ENCODE measurements at places on chromosomes 7 and 10. TPM values are rescaled to one million over a fixed set of nuclear protein-coding genes. Genes with fewer than 3 reads are reported as not detected.

GRCh38 chr7:83547526-83547925, 101.4 kb downstream of the SEMA3E start:
- no peak for DNase-seq

- DNase-seq = no peak
Measured at GRCh38 chr10:50410066-50410811, 158.9 kb upstream of the ASAH2 start.

- DNase-seq = no peak
Measured at GRCh38 chr10:32943395-32943794, 14.6 kb downstream of the ITGB1 start.

The OR2A1 gene
- total RNA-seq = 0.16 TPM

DNA sequence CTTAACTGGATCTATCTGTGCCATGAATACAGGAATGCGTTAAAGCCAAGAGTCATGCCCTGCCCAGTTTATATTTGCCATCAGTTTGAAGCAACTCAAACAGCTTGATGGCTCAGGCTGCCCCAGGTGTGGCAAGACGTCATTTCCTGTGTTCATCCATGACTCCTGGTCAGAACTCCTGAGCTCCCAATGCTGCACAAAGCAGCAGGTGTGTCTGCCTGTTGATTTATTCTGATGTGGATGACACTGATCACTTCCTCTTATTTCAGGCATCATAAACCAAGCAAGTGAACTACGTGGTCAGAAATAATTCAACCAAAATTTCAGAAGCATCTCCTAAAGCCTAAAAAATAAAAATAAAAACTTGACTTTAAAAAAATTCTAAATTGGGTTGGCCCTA, 68.5 kb downstream of the EZH2 start:
- DNase-seq = no peak

DNA sequence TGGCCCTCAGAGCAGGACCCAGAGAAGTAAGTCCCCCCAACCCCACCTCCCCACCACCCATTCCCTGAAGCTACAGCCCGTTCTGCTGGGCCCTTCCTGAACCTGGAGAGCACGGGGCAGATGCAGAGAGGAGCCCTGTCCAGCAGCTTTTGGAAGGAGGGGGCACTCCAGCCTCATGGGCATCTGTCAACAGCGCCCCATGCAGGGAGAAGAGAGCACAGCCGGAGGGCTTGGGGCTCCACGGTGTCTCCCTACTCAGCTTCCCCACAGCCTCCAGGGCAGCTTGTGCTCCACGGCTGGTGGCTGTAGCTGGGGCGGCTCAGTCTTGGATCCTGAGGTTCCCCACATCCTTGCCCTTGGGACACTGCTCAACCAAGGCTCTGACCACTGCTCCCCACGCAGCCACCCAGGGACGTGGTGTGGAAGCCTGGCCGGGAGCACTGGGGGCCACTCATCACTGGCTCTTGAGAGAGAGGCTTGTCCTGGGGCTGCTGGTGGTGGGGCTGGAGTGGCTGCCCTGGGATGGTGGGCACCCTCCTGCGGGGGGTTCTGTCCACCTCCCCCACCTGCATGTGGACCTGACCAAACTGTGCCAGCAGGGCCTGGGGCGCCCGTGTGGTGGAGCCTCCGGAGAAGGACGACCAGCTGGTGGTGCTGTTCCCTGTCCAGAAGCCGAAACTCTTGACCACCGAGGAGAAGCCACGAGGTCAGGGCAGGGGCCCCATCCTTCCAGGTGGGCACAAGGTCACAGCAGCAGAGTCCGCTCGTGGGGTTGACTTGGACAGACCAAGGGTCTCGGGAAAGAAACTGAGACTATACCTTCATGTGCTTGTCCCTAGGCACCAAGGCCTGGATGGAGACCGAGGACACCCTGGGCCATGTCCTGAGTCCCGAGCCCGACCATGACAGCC, 4.5 kb downstream of the PRAP1 start:
- DNase-seq = no peak

The SUN3 gene
- not detected for total RNA-seq

- DNase-seq = no peak
Measured at GRCh38 chr7:98836811-98837629, 32.8 kb downstream of the TMEM130 start.

The OR2A7 gene
- 3.8 TPM for total RNA-seq

The PAPOLB gene
- 0.22 TPM for total RNA-seq

- DNase-seq = no peak
Measured at GRCh38 chr10:69473304-69473990, 22.2 kb downstream of the TSPAN15 start.

- no peak for DNase-seq
Measured at GRCh38 chr7:152366662-152367061, 69.1 kb downstream of the KMT2C start.

DNA sequence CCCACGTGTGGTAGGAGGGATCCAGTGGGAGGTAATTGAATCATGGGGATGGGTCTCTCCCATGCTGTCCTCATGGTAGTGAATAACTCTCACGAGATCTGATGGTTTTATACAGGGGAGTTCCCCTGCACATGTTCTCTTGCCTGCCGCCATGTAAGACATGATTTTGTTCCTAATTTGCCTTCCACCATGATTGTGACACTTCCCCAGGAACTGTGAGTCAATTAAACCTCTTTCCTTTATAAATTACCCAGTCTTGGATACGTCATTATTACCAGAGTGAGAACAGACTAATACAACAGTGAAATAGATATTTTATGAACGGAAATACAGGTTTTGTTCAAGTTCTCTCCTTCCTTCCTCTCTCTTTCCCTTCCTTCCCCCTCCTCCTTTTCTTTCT, 15.8 kb downstream of the CALD1 start:
- no peak for DNase-seq

The SLC26A5 gene
- 0.19 TPM for total RNA-seq

DNA sequence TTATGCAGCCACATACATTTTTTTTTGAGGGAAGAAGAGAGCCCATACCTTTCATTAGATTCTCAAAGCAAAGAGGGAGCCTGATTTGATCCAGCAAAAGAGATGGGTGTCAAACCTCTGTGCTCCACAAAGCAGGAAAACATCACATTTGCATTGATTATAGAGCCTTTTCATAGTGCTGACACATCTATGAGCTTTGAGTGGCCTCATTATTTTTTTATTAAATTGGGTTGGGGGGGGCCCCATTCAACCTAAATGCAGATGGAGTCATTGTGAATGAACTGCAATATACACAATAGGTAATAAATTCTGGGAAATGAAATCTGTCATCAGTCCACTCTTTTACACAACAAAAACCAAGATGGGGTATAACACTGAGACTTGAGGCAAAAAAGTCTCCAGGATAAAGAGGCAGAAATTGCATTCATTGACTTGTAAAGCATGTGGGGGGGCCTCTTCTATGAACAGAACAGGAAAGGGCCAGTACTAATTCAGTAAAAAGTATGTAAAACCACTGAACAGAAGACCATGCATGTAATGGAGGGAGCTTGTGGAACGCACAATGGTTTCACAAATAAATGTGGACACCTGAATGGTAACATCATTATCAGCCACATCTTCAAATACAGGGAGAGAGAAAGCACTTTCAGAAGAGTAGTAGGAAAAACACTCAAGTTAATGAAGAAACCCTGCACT, 17.7 kb upstream of the ASB4 start:
- no peak for DNase-seq

- DNase-seq = no peak
Measured at GRCh38 chr7:100489824-100490223, 6.1 kb downstream of the NYAP1 start.

The IDI2 gene
- not detected for total RNA-seq

- DNase-seq = no peak
Measured at GRCh38 chr10:112981553-112981952, 31.5 kb downstream of the TCF7L2 start.

DNA sequence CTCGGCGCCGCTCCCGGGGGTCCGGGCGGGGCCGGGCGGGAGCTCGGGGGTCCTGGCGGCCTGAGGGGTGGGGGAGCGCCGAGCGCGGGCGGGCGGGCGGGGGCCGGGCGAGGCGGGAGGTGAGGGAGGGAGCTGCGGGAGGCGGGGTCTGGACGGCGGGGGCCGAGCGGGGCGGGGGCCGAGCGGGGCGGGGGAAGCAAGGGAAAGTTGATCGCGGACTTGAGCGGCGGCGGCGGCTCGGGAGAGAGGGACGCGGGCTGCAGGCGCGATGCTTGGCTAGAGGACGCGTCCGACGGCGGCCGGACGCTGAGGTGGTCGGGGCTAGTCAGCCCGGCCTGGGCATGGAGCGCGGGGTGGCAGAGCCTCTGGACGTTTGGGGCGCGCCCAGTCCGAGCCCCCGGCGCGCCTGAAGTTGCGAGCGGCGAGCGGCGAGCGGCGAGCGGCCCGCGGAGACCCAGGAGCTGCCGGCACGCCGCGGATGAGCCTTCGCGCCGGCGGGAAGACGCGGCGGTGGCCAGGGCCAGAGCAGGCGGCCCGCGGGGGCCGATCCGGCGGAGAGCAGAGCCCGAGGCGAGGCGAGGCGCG, at the start of gene CDH23:
CDH23 (plus strand) TSS at position 210 of the 585 bp plus-strand sequence. CDS start 42,912 bp downstream, outside the sequence.
- DNase-seq = no peak

The GDF2 gene
- not detected for total RNA-seq
